NCI-H1048 (cell line): ENCODE measurements at places on chromosomes 1 and 21.

DNA sequence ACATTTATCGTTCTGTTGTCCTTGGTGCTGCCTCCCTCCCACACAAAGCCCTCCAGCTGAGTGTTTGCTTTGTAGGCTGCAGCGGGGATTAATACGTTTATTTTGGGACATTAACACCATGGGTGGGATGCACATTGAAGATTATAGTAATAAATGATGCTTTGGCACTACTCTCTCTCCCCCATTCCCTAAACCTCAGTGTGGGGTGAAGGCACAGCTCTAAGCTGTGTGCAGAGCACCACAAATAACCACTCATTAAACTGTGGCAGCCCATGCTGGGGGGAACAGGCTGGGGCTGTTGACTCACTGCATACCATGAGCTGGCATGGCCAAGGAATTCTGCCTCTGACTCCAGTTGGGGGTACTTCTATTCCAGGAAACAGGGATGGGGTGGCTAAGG, 7.7 kb downstream of the PCP4L1 start:
- DNase-seq = no peak

DNA sequence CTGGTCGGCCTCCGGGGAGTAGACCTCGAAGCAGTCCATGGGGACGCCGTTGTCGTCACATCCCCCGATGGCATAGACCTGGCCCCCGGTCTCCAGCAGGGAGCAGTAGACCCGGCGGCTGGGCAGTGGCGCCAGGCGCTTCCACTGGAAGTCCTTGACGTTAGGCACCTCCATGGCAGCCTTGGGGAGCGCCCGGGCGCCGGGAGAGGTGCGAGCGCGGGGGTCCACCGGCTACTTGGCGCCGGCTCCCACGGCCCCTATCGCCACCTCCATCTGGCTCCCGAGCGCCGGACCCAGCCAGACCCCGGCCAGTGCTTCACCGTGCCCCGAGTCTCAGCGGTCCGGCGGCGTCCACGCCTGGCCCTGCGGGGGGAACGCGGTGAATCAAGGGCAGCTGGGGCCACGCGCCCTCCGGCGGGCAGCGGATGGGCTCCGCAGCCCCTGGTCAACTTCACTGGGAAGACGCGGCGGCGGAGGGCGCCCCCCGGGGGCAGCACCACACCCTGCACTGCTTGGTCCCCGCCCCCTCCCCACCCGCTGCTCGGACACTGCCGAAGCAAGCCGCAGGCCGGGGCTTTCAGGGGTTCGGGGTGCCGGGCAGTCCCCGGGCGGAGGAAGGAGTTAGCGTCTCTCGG, 13.2 kb downstream of the KLHDC8A start:
- DNase-seq = no peak

GRCh38 chr1:44035726-44036408, 4.6 kb upstream of the SLC6A9 start:
- no peak for DNase-seq

DNA sequence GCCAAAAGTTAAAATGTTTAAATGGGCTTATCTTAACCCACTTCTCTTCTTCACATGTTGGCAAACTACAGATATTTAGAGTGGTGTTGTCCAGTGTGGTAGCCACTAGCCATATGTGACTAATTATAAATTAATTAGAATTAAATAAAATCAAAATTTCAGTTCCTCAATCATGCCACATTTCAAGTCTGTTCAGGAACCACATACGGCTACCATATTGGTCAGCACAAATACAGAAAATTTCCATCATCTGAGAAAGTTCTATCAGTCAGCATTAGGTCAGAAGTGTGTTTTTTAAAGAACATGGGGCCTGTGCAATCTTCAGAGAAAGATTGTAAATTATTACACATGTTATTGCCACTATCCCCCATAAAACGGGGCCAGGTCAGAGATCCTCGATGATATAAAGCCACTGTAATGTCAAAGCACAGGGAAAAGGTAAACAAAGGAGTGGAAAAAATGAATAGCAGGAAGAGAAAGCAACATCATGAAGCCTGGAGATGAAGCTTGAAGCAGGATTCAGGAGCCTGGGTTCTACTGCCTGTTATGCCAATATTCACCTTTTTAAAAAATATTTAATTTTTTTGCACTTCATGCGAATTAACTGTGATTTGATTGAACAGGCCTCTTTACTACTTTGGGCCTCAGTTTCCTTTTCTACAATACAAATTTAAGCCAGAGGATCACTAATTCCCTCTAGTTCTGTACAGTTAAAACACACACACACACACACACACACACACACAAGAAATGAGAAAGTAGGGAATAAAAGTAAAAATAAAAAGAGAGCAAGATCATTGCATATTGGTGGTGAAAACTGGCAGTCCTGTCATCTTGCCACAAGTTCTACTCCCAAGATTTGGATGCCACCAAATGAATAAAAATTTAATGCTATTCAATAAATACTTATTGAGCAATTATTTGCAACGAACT, 2.3 kb downstream of the RSBN1 start:
- no peak for DNase-seq

GRCh38 chr1:218527737-218528136, 182.6 kb downstream of the TGFB2 start:
- DNase-seq = no peak

GRCh38 chr1:175070818-175071217, 3.2 kb downstream of the TNN start:
- no peak for DNase-seq

GRCh38 chr21:44295646-44296045, 4.2 kb upstream of the PFKL start:
- no peak for DNase-seq

DNA sequence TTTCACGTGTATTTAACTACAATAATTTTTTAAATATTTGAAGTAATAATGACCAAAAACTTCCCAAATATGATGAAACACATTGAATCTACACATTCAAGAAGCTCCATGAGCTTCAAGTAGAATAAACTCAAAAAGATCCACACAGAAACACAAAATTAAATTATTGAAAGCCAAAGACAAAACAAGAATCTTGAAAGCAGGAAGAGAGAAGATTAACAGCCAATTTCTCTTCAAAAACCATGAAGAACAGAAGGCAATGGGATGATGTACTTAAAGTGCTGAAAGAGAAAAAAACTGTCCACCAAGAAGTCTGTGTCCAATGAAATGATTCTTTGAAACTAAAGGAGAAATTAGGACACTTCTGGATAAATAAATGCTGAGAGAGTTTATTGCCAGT, 5.1 kb upstream of the KRTAP10-10 start:
- DNase-seq = no peak

DNA sequence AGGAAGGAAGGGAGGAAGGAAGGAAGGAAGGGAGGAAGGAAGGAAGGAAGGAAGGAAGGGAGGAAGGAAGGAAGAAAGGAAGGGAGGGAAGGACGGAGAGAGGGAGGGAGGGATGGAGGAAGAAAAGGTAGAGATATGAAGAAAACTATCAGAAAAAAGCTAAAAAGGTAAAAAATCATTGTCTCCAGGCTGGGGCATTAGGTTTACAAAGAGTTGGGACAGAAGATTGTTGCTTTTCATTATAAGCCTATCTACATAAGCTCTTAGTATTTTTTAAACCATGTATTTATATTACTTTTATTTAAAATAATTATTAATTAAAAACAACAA, 7.2 kb upstream of the PINK1 start:
- DNase-seq = no peak

- no peak for DNase-seq
These were observed 177.7 kb downstream of the C1orf94 start for GRCh38 chr1:34354367-34354766.

- no peak for DNase-seq
These were observed 80.6 kb downstream of the TGFBR3 start for GRCh38 chr1:91805311-91805801.

GRCh38 chr1:2352341-2352896, 38.9 kb downstream of the MORN1 start:
- DNase-seq = no peak

DNA sequence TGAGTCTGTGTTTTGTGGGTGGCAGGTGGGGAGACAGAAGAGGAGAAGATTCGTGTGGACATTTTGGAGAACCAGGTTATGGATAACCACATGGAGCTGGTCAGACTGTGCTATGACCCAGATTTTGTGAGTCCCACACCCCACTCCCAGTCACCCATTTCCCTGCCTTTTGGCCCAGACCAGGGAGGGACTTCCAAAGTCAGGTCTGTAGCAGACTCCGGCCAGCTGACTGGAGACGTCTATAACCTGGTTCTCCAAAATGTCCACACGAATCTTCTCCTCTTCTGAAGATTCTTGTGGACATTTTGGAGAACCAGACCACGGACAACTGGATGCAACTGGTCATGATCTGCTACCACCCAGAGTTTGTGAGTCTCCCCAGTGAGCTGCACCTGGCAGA, 1.6 kb downstream of the GSTM5 start:
- no peak for DNase-seq

DNA sequence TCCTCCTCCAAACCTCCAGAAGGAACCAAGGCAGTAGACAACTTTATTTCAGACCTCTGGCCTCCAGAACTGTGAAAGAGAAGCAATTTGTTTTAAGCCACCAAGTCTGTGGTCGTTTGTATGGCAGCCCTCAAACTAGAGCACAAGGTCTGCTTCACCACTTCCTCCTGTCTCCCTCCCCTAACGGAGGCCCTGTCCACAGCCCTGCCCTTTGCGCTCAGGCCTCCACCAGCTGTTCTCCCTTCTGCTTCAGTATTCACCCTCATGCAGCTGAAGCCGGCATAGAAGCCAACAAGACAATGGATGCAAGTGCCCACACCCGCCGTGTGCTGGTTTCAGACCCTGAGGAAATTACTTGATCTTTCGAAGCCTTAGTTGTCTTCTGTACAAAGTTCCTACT, 364.1 kb downstream of the HHAT start:
- no peak for DNase-seq

- no peak for DNase-seq
These were observed 44.1 kb downstream of the PGBD5 start for GRCh38 chr1:230382001-230382491.

DNA sequence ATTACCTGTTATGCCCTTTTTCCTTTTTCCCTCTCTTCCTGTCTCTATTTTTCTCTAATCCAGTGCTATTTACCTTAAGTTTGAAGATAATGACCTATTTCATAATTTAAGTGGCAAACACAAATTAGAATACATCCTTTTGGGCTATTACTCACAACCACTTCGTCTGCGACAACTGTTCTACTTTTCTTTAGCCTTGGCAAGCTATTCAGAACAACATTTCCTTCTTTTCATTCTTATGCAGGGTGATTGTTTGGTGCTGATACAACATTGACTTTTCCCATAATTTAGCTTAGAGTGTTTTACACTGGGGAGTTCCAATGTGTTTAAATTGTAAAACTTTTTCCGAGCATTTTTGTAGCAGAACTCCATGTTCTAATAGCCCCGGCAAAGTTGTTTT, 86.6 kb upstream of the S1PR1 start:
- DNase-seq = no peak

GRCh38 chr1:241485554-241485992, 34.0 kb downstream of the FH start:
- no peak for DNase-seq
